Pancreas (tissue), 10 donors: ENCODE measurements at places on chromosomes 4 and X. TPM values are rescaled to one million over a fixed set of nuclear protein-coding genes. Genes with fewer than 3 reads are reported as not detected.

- H3K27ac ChIP-seq: no peak overlapping the region
- no peak overlapping the region for H3K4me3 ChIP-seq
- no peaks in the 10 kb centered on the region for H3K36me3 ChIP-seq
Measured at GRCh38 chrX:112651766-112652165, 28.0 kb downstream of the LHFPL1 start.

DNA sequence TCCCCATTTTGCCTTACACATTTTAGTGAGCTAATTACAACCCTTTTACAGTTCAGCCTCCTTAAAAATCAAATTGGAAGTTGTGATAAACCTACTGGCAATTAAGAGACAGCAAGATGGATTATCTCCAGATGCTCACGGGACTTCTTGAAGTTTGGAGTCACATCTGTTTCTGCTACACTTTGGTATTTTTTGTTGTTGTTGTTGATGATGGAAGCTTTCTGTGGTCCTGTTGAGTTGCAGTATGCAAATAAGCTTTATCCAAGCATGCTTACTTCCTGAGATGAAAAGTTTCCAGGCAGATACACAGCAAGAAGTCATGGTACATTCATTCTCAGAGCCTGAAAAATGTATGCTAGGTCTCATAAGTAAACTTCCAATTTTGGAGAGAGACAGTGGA lies 670.0 kb upstream of the AMOT start:
- H3K4me3 ChIP-seq: no peak overlapping the region
- H3K4me1 ChIP-seq: no peaks in the 10 kb centered on the region
- no peaks in the 10 kb centered on the region for H3K27me3 ChIP-seq
- no peaks in the 10 kb centered on the region for H3K36me3 ChIP-seq
- H3K27ac ChIP-seq: no peak overlapping the region

DNA sequence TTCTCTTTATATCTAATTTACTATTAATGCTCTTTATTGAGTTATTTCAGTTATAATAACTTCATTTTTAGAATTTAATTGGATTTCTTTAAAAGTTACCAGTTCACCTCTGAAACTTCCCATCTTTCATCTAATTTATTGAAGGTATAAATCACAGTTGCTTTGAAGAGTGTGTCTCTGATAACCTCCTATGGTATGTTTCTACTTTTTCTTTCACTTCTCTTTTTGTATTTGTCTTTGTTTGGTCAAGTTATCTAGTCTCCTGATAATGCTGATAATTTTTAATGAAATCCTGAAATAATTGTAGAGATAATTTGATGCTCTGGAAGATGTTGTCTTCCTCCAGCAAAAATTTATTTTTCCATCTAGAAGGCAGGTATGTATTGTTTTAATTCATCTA lies 141.6 kb upstream of the NPY2R start:
- H3K36me3 ChIP-seq: no peaks in the 10 kb centered on the region
- H3K27ac ChIP-seq: no peak overlapping the region
- H3K27me3 ChIP-seq: no peaks in the 10 kb centered on the region
- H3K4me3 ChIP-seq: no peak overlapping the region
- DNase-seq: no peak

- H3K27ac ChIP-seq: no peak overlapping the region
- H3K4me3 ChIP-seq: no peak overlapping the region
- no peaks in the 10 kb centered on the region for H3K4me1 ChIP-seq
- no peaks in the 10 kb centered on the region for H3K36me3 ChIP-seq
Measured at GRCh38 chrX:24682739-24683432, 10.8 kb upstream of the POLA1 start.

- no peaks in the 10 kb centered on the region for H3K27me3 ChIP-seq
- H3K4me3 ChIP-seq: no peak overlapping the region
- H3K36me3 ChIP-seq: no peaks in the 10 kb centered on the region
- DNase-seq: no peak
Measured at GRCh38 chr4:1873291-1873690, 2.1 kb downstream of the NSD2 start.

DNA sequence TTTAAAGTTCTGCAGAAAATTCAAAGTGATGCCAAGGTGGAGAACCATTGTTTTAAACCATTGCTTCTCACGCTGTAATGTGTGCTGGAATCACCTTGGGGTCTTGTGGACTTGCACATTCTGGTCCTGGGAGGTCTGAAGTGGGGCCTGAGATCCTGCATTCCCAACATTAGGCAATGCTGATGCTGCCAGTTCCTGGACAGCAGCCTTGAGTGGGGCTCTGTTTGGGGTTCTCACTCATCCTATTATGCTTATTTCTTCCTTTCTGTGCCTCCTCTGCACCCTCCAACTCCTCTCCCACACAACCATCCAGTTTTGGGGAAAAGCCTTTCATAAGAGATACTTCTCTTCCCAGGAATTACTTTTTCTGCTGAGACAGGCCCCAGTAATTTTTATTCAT lies 44.2 kb upstream of the RASSF6 start:
- H3K27me3 ChIP-seq: no peaks in the 10 kb centered on the region
- no peaks in the 10 kb centered on the region for H3K36me3 ChIP-seq
- no peak overlapping the region for H3K27ac ChIP-seq
- no peak overlapping the region for H3K4me3 ChIP-seq
- H3K4me1 ChIP-seq: peaks cover 6% of the 10 kb centered on the region

GRCh38 chrX:21487832-21488231 lies 113.6 kb downstream of the CNKSR2 start:
- no peak overlapping the region for H3K4me3 ChIP-seq
- no peaks in the 10 kb centered on the region for H3K27me3 ChIP-seq
- H3K4me1 ChIP-seq: no peaks in the 10 kb centered on the region
- no peak for DNase-seq

DNA sequence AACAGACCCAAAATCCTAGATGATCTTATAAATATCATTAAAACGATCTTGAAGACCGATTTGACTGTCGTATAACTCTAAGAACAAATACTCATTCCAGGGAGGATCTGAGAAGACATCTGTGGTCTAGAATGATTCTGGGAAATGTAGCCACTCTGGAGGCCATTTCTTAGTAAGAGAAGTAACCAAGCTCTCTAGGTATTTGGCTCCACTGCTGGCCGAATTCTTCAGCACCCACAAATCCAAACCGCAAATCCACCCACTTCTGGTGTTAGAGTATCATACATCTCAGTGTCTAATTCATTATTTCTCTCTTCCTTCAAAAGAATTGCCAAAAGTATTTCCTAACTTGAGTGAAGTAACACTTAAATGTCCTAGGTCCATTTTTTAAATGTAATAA lies 23.9 kb downstream of the KLHL5 start:
- H3K27me3 ChIP-seq: no peaks in the 10 kb centered on the region
- DNase-seq: no peak
- H3K36me3 ChIP-seq: no peaks in the 10 kb centered on the region

DNA sequence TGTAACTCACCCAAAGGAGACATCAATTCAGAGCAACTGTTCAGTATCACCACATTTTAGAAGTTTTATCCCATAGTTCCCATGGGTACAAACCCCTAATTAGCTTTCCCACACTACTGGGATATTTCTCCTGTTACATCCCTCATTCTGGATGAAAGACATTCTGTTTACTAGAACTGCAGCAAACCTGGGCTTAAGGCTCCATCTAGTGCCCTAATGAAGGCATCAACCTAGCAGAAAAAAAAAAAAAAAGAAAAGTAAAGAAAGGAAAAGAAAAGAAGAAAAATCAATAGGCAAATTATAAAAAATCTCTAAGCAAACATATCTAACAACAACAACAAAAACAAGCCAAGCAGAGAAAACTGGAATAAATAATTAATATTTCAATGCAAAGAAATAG lies 133.7 kb upstream of the CPXCR1 start:
- H3K36me3 ChIP-seq: no peaks in the 10 kb centered on the region
- H3K4me3 ChIP-seq: no peak overlapping the region
- peaks cover 9% of the 10 kb centered on the region for H3K27me3 ChIP-seq
- H3K27ac ChIP-seq: no peak overlapping the region

NR3C2 gene
- total RNA-seq: 13.0 TPM

MAOB gene
- 4.3 TPM for total RNA-seq

TMPRSS11A gene
- not detected for total RNA-seq

RXFP1 gene
- 0.28 TPM for total RNA-seq

PPEF2 gene
- total RNA-seq: not detected

LARP7 gene
- 15.2 TPM for total RNA-seq

GSX2 gene
- total RNA-seq: not detected

SHROOM4 gene
- 0.46 TPM for total RNA-seq
